ENCODE measurements at places on chromosomes 1 and 21. TPM values are rescaled to one million over a fixed set of nuclear protein-coding genes. Genes with fewer than 3 reads are reported as not detected.
A peak's percentile ranks its signal among the peaks of the same experiment; 100 is the strongest.

The ZYG11B gene
- 20.7 TPM for total RNA-seq

The KCNE2 gene
- not detected for total RNA-seq

The CD84 gene
- total RNA-seq = 0.02 TPM

The CA14 gene
- total RNA-seq = 0.39 TPM

The IPO9 gene
- total RNA-seq = 80.6 TPM

The PRR9 gene
- total RNA-seq = not detected

The CYP2J2 gene
- total RNA-seq = 1.1 TPM

The ENAH gene
- 100 TPM for total RNA-seq

The C1QA gene
- total RNA-seq = 0.91 TPM

GRCh38 chr1:240591564-240591963 is 20.4 kb downstream of the GREM2 start:
- DNase-seq = no peak

GRCh38 chr1:176515310-176515709 is 52.3 kb downstream of the PAPPA2 start:
- DNase-seq = no peak

DNA sequence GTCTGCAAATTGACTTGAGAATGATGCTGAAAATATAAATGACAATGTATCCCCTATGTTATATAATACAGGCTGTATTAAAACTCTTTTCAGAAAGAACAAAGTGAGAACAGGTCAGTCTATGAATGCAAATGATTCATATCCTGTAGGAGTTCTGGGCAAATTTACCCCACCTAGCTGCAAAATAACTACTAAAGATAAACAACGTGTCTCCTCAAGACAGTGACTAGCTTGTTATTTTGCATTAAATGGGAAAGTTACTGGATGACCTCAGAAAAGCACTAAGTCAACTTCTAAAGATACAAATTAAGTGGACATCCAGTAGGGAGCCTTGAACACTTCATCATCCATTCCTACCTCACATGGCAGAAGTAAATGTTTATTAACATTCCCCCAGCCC is 11.1 kb downstream of the RNF19B start:
- DNase-seq = no peak

- no peak for DNase-seq
Observed at GRCh38 chr1:151002611-151003010, 4.1 kb downstream of the MINDY1 start.

DNA sequence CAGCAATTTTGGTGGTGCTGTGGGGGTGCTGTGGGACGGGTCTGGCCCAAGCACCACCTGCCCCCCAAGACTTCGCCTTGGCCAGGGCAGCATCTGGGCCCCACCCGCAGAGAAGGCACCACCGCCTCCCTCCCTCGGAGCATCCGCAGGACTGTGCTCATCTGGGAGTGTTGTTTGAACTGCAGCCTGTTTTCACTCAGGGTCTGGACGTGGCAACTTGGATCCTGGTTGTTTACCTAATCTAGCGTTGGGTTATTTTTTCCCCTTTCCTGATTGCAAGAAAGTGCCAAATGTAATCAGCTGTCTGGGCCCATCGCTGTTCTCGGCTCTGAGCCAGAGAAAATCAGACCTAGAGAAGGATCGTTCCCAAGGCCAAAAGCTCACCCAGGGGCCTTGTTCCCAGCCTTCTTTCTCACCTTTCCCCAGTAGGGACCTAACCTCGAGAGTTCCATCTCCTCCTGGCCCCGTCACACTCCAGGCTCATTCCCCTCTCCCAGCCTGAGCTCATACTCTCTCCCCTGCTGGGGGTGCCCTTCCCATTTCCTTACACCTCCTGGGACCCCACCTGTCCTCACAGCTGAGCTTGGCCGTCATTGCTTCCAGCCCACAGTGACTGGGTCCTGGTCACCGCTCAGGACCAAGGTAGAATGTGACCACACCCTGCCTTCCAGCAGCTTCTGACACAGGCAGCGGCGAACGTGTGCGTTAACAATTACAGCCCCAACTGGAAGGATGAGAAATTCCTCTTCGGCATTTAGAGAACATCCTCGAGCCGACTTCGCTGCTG is 72.0 kb upstream of the FAM20B start:
- no peak for DNase-seq

- no peak for DNase-seq
Observed at GRCh38 chr1:26067432-26067911, at the start of gene TRIM63. TSS of gene TRIM63 (minus strand) at chr1:26067630. CDS start at chr1:26067494, 136 bp downstream.

- DNase-seq = no peak
Observed at GRCh38 chr1:62688687-62689085, 500 bp upstream of the DOCK7 start.

GRCh38 chr21:41258617-41259016 is 58.0 kb upstream of the FAM3B start:
- no peak for DNase-seq

- DNase-seq = no peak
Observed at GRCh38 chr1:11831945-11832725, 15.4 kb downstream of the NPPA start.

GRCh38 chr21:25903607-25904006 is 168.8 kb downstream of the GABPA start:
- DNase-seq = no peak

DNA sequence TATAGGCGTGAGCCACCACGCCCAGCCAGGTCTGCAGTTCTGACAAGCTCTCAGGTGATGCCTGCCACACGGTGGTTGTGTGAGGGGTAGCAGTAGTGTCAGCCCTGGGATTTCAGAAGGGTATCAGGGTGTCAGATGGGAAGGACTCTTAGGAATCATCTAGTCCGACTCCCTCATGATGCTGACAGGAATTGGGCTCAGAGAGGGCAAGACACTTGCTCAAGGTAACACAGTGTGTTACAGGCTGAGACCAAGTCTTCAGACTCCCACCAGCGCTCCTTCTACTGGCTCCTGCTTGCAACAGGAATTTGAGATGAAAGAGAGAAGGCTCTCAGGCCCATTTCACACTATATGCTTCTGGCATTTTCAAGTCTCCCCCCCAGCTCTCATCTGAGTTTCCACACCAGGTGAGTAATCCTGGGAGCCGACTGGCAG is 6.9 kb downstream of the HTR1D start:
- peak; percentile 42 for DNase-seq

All from HCT116 (cell line).